MM.1S (cell line): ENCODE measurements at places on chromosomes 7 and 10.

DNA sequence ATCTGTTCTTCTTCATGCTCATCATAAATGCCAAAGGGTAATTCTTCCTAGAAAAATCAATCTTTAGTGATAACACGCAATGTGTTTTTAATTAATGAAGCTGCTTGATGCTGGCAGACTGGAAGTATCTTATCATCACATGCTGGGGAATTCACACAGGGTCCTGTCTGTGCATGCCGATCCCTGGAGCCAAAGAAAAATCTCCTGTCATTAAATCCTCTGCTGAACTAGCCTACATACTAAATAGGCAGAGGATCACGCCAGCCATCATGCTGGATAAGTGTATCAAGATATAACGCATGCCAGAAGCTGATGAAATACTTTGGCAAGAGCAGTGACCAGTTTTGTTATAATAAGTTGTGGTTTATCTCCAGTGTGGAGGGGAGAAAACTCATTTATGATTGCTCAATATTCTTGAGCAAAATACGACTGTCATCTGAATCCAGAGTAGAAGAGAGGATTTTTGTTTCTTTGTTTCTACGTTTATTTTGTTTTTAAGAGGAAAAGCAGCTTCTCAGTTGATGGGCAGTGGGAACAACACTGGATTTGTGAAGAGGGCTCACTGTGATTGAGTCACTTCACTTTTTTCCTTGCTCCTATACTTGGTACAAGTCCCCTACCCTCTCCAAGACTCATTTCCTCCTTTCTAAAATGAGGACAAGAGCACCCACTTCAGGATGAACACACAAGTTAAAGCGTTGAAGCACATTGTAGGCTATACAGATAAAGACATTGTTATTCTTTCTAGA lies 649.1 kb downstream of the TNS3 start:
- no peak for DNase-seq

- DNase-seq = no peak
Measured at GRCh38 chr10:12513775-12514673, 164.7 kb downstream of the CAMK1D start.

DNA sequence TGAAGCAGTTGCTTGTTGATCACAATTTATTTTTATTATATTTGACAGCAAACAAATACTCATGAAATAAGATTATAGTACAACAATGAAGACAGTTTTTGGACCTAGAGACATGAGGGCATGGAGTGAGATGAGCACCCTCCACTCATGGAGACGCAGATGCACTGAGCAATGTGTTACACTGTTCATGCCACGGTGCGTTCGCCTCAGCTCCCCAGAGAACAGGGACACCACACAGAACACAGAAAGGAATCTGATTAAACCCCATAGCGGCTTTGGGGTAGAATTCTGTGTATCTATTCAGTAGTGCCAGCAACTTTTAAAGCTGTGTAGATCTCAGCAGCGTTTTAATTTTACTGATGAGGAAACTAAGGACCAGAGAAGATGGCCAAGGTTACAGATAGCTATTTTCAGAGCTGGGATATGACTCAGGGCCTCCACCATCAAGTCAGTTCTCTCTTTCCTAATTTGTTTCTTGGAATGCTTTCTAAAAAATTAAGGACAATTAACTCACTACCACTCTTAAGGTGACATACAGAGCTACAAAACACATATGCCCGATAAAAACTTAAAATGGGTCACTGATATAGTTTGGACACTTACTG lies 33.6 kb downstream of the FAM25A start:
- DNase-seq = no peak

- no peak for DNase-seq
Measured at GRCh38 chr7:148918058-148918596, 34.0 kb upstream of the EZH2 start.

GRCh38 chr10:36351159-36351558 lies 709.1 kb upstream of the FZD8 start:
- no peak for DNase-seq

GRCh38 chr7:104984585-104985258 lies 29.3 kb upstream of the KMT2E start:
- DNase-seq = peak; percentile 22

DNA sequence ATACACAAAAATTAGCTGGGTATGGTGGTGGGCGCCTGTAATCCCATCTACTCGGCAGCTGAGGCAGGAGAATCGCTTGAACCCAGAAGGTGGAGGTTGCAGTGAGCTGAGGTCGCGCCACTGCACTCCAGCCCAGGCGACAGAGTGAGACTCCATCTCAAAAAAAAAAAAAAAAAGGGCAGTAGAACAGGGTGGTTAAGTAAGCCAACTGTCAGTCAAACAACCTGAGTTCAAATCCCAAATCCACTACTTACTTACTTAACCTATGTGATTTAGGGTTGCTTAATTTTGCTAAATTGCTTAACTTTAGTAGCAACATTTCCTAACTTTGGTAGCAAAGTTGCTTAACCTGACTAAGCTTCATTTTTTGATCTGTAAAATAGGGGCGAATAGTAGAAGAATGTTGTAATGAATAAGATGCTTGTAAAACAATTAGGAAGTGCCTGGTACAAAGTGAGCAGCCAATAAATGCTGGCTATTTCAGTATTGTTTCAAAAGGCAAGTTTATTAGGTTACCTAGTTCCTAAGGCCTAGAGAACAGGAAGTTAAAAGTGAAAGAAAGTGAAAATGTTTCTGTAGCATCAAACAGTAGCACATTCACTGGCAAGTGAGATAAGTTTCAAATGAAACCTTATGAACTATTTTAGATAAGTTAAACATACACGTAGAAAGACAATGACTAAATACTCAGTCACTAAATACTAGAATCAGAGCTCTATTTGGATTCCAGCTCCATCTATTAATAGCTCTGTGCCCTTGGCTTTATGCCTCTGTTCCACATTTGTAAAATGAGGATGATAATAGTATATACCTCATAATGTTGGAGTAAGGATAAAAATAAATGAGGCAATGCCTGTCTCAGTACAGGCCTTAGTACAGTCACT lies 64.3 kb downstream of the HOXA1 start:
- DNase-seq = peak; percentile 62

GRCh38 chr7:8923164-8923806 lies 489.9 kb downstream of the NXPH1 start:
- DNase-seq = no peak

DNA sequence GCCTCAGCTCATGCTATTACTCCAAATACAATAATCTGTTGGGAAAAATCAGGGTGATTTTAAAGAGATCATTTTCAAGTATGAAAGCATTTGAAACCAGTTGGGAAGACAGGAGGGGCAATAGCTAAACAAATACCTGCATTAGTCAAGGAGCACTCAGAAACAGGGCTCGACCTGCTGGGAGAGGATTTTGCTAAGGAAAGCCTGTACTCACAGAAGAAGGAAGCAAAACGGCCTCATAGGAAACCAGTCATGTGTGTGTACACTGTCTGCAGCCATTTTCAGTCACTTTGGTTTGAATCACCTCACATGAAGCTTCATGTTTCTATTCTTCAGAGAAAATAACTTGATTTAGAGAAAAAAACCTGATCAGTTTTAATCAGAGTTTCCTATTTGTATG lies 38.6 kb downstream of the FZD1 start:
- no peak for DNase-seq

DNA sequence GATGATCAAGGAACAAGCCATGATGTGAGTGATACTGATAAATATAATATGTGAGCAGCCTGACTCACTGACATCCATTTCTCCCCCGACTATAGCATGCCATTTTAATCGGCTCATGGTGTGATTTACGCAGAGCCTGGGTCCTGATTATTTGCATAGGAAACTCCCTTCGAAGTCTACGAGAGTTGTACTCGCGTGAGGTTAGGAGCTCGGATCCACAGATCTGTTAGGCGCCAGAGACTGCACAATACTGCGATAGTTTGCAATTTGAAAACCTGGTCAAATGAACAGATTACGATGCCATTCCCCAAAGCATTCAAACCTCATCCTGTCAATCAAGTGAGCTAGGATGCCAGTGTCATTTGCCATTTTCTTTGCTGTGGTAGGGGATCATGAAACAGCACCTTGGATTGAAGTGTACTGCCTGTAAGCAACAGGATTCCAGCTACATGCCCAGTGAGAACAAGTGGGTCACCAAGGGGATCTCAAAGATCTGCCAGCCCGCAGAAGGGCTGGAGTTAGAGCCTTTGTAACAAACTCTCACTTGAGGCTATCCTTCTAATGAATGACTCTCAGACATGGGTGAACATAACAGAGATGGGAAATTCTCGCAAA lies 158.3 kb downstream of the FRMD4A start:
- DNase-seq = no peak

DNA sequence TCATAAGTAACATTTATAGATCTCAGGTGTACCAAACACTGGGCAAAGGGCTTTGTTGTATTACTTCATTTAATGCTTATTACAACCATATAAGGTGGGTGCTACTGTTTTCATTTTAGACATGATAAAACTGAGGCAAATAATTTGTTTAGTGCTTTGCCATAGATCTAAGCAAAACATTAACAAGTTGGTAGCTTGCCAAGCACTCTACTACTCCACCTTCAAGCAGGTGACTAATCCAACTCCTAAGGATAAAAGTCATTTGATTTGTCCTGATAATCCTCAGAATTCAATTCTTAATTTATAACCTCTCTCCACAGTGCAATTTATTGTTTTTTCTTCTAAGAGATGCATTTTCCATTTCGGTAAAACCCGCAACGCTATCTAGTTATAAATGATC lies 646.4 kb downstream of the GRM8 start:
- DNase-seq = no peak

GRCh38 chr10:5512881-5513612 lies 11.7 kb upstream of the CALML3 start:
- DNase-seq = no peak

DNA sequence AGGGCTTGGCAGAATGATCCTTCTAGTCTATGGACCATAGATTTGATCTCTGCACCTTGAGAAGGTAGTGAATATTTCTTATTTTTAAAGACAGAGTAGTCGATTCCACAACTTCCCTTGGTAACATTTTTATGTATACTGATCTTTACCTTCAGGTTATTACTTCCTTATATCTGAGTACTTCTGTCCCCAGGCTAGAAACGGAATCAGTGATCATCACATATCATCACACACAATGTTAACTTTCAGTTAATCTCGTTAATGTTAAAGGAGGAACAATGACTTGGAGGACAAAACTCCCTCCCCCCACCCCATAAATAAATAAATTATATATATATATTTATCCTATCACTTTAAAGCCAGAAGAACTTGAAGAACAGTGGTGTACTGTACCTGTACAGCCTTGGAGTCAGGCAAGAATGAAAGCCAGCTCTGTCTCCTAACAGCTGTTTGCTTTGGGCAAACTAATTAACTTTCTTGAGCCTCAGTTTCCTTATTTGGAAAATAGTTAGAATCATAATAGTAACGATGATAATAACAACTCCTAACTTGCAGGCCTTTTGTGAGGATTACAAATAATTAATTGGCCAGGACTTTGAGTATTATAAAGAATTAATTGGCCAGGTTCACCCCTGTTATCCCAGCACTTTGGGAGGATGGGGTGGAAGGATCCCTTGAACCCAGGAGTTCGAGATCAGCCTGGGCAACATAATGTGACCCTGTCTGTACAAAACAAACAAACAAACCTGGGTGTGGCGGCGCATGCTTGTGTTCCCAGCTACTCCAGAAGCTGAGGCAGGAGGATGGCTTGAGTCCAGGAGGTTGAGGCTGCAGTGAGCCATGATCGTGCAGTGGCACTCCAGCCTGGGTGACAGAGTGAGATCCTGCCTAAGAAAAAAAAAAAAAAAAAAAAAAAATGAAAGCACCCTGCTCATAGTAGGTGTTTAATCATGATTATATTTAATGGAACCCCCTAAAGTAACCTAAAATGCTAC lies 63.5 kb downstream of the SAMD9 start:
- DNase-seq = no peak

GRCh38 chr10:70537398-70538194 lies 59.0 kb downstream of the PALD1 start:
- peak; percentile 14 for DNase-seq

- DNase-seq = peak; percentile 80
Measured at GRCh38 chr10:21519941-21520436, 5.5 kb downstream of the SKIDA1 start.

GRCh38 chr7:28410628-28411531 lies 1.4 kb upstream of the CREB5 start:
- no peak for DNase-seq

DNA sequence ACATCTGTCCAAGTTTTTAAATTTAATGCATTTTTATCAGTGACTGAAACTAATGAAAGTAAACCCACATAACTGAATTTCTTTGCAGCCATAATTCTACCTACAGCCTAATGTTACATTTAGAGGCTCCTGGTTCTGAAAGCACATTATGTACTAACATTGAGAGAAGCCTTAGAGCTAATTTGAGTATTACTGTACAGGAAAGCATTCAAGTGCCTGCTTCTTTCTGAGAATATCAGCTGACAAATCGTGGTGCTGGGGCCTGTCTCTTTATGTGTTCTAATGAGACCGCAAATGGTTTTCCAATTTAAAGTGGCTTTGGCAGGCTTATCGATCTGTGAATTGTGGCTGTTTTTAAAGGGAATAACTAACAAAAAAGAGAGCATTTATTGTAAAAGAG lies 32.3 kb upstream of the DGKB start:
- no peak for DNase-seq

- no peak for DNase-seq
Measured at GRCh38 chr7:132140341-132140740, 435.9 kb downstream of the PLXNA4 start.

- no peak for DNase-seq
Measured at GRCh38 chr7:100759357-100760171, 26.2 kb downstream of the ZAN start.

GRCh38 chr7:55177589-55178261 lies 158.9 kb downstream of the EGFR start:
- no peak for DNase-seq

GRCh38 chr10:46520941-46521340 lies 35.5 kb downstream of the GPRIN2 start:
- no peak for DNase-seq

- DNase-seq = no peak
Measured at GRCh38 chr10:112026438-112026837, 157.1 kb downstream of the GPAM start.

GRCh38 chr10:70803775-70804420 lies 11.8 kb upstream of the SGPL1 start:
- no peak for DNase-seq

DNA sequence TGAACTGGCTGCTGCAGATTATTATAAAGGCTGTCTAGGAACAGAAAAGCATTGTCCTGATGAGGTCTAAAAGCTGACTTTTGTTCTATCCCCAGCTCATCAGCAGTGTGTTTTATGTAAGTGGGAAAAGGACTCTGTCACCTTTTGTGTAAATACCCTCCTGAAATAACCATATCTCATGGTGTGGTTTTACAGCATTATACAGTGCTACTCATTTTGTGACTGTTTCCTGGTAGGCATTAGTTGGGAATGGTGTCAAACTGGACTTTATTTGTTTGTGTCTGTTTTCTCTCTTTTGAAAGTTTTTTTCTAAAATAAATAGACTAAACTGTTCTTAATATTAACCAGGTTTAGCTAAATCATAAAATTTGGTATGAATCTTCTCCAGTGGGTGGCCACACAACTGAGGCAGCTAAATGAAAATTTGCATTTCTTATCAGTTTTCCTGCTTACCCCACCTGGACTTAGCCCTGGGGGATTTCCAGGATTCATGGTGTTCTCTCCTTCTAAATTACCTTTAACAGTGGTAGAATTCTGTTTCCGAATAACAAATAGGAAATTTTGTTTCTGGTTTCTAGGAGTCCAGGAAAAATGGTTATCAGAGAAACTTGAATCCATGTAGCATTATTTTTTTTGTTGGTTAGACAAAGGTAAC lies 140.9 kb downstream of the LHFPL3 start:
- no peak for DNase-seq
